Right forelimb (tissue), 1 donor: ENCODE measurements at places on chromosomes 7 and 10.

DNA sequence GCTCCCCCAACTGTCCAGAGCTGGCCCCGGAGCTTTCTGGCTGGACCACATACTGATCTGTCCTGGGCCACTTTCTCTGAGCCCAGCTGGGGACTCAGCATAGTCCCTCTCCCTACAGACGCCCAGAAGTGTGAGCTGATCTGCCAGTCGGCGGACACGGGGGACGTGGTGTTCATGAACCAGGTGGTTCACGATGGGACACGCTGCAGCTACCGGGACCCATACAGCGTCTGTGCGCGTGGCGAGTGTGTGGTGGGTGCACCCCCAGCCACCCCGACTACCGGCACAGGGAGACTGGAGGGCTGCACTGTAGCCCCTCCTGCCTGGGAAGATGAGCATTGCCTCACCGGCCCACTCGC, 41.8 kb downstream of the TBATA start:
- DNase-seq: no peak

DNA sequence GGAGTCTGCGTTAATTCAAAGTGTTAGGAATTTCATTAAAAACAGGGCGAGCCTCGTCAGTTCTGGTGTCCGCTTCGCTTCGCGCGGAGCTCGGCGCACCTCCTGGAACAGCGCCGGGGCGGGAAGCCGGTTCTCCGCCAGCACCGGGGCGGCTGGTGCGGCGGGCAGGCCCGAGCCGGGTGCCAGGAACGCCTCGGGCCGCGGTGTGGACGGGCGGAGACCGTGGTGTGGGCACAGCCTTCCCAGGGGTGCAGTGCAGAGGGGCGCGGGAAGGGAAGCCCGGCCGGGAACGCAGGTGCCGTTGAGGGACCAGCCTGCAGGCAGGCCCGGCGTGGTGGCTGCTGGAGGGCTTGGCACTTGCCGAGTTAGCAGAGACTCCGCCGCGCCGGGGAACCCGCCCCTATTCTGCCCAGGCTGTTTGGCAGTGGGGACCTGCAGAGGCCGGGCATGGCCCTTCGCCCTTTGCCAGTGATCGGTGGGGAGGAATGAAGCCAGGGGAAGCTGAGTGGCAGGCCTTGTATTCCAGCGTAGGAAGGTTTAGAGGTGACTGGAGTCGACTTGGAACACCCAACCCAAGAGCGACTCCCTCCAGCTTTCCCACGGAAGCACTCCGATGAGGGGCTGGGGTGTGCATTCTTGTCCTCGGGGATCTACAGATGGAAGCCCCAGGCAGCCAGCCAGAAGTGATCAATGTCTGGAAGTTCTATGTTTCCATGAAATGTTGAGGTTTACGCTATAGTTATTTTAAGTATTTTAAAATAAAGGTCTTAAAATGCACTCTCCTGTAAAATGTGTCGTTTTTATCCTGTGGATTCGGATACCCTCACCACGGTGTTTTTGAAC, 945 bp upstream of the RHEB start:
- no peak for DNase-seq

GRCh38 chr7:31083210-31083786, 31.2 kb downstream of the ADCYAP1R1 start:
- no peak for DNase-seq

GRCh38 chr7:74657692-74658177, at the start of gene GTF2I:
Gene GTF2I, plus strand, starts transcription at chr7:74657718. Its CDS starts 31,411 bp downstream, at chr7:74689129.
- no peak for DNase-seq

DNA sequence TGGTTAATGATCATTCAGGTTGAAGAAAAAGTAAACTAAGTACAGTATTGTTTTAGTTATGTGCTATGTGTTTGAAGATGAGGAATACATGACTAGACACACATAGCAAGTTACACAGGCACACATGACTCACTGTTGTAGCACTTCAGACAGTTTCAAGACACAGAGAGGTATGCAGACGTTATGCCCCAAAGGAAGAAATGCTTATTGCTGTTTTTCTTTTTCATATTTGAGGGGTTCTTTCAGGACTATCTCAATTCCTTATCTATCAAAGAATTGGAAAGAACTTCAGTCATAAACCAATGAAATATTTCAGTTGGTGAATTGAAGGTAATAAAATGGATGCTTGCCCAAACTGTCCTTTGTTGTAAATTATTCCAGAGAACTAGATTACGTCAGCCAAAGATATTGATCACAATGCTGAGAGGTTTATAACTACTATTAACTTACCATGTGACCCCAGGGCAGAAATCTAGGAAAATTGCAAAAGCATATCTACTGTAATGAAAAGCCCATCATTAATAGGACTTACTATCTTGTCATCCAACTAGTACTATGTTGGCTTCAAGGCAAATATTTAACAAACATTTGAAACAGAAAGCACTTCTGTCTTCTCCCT, 61.2 kb upstream of the CAPZA2 start:
- DNase-seq: no peak

DNA sequence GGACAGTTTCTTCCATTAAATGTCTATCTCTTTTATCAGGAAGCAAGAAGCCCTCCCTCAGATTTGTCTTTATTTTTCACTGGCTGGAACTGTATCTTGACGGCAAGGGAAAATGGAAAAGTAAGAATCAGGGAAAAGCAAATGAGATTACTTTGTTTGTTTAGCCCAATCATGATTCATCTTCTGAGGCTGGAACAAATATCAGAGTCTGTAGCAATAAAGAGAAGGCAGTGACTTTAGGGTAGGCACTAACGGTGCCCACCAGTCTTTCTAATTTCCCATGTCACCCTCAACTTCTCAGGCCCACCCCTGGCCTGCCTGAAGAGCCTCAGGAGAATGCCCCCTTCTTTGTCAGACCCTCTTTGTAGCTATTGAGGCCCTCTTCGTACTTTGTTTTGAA, 36.3 kb upstream of the GOLGA7B start:
- no peak for DNase-seq

DNA sequence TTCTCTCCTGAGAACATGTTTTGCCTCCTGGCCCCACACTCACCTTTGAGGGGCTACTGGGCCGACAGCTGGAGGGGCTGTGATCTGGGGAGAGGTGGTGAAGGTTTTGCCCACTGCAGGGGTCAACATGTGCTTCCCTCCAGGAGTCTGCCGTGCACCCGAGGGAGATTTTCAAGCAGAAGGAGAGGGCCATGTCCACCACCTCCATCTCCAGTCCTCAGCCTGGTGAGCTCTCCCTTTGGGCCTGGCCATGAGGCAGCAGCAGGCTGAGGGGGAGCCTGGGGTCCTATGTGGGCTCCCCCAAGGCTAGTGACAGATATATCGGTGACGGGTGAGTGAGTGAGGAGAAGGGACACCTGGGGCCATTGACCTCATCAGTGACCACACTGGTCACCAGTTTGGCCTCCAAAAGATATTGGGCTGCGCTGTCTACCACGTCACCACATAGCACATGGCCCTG, 6.6 kb downstream of the PGAM2 start:
- DNase-seq: no peak

GRCh38 chr10:97388152-97388551, 13.0 kb downstream of the RRP12 start:
- DNase-seq: no peak
